ENCODE measurements at places on chromosomes 4 and X. TPM values are rescaled to one million over a fixed set of nuclear protein-coding genes. Genes with fewer than 3 reads are reported as not detected.

DNA sequence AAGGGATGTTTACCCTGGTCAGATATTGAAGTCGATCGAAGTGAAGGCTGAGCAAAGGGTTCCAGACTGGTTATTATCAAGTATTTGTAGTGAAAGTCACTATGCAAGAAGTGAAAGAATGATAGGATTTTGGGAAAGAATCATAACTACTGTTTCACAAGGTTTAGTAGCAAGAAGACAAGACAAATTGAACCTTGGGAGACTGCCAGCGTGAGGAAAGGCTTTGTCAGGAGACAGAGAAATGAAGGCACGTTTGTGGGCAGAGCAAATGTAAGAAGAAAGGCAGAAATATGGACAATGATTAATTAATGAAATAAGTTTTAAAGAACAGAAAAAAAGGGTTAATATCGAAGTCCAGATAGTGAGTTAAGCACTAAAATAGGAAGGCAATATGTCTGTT, 456.8 kb downstream of the TRIML1 start:
- no peak for DNase-seq

The GRIA2 gene
- 0.23 TPM for total RNA-seq

- DNase-seq: no peak
Measured at GRCh38 chr4:25112366-25112994, 47.8 kb downstream of the SEPSECS start.

- no peak for DNase-seq
Measured at GRCh38 chr4:4267981-4268380, 20.0 kb upstream of the TMEM128 start.

GRCh38 chr4:128358231-128358912, 70.8 kb upstream of the PGRMC2 start:
- no peak for DNase-seq

- no peak for DNase-seq
Measured at GRCh38 chrX:125203737-125204578, 115.7 kb upstream of the TEX13C start.

DNA sequence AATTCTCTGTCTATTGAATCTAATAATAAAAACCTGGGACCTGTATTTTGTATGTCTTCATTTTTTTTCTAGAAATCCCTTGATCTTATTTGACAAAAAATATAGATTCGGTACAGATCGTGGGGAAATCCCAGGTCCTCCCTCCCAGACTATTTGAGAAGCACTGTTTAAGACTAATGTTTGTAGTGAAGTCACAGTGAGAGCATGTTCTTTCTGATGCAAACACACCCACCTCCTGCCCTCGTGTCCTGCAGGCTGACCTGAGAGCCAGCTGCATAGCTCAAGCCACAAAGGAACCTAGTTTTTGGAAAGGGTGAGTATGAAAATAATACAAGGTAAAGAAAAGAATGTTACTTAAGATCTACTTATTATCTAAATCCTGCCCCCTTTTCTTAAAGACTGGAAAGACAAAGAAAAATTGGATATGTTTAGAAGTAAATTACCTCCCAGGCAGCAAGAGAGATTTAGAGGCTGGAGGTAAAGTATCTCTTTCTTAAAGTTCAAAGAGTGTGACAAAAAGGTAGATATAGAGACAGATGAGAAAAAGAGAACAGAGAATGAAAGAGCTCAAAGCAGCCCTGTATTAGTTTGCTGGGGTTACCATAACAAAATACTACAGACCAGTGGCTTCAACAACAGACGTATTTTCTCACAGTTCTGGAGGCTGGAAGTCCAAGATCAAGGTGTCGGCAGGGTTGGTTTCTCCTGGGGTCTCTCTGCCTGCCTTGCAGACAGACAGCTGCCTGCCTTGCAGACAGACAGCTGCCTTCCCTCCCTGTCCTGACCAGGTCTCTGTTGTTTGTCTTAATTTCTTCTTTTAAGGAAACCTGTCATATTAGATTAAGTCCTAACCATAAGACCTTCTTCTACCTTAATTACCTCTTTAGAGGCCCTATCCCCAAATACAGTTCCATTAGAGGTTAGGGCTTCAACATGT, 20.4 kb upstream of the DCTD start:
- no peak for DNase-seq

DNA sequence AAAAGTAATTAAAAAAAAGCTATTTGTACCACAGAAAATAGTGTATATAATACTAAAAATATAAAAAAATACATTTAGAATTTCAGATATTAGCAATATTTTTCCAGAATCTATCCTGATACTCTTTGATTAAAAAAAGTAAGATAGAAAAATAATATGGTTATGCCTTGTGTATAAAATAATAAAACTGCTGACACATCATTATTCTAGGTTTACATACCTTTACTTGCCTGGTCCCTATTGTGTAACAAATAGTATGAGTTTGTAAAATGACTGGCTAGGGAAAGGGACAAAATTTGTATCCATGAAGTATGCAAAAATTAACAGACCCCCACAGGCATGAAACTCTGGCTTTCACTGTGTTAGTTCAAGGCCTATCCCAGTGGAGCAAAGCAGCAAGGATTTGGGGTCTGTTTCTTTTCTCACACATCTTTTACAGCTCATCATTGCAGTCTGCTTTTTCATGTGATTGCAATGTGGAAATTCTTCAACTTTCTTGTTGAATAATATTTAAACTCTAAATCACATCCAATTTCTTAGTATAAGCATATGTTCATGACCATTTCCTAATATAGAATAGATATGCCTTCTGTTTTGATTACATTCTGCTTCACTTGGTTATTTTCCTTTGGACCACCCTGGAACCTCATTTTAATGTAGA, 136.7 kb upstream of the PCDH18 start:
- DNase-seq: no peak

- DNase-seq: no peak
Measured at GRCh38 chrX:115047181-115047580, 29.8 kb upstream of the IL13RA2 start.

GRCh38 chr4:167955006-167955405, 137.3 kb upstream of the ANXA10 start:
- no peak for DNase-seq

The NXF2B gene
- total RNA-seq: not detected

The CDS1 gene
- 0.12 TPM for total RNA-seq

GRCh38 chrX:123731987-123732669, 724 bp downstream of the THOC2 start:
- no peak for DNase-seq

The CCDC149 gene
- total RNA-seq: 7.7 TPM

The USP17L26 gene
- not detected for total RNA-seq

- peak; percentile 14 for DNase-seq
Measured at GRCh38 chr4:89438102-89438831, 130.7 kb upstream of the GPRIN3 start.

The HMX1 gene
- not detected for total RNA-seq

GRCh38 chr4:110216129-110216528, 17.7 kb upstream of the ELOVL6 start:
- DNase-seq: no peak

- DNase-seq: no peak
Measured at GRCh38 chr4:100302061-100303026, 112.1 kb upstream of the DDIT4L start.

- DNase-seq: no peak
Measured at GRCh38 chrX:42241421-42241820, 318.1 kb upstream of the CASK start.

DNA sequence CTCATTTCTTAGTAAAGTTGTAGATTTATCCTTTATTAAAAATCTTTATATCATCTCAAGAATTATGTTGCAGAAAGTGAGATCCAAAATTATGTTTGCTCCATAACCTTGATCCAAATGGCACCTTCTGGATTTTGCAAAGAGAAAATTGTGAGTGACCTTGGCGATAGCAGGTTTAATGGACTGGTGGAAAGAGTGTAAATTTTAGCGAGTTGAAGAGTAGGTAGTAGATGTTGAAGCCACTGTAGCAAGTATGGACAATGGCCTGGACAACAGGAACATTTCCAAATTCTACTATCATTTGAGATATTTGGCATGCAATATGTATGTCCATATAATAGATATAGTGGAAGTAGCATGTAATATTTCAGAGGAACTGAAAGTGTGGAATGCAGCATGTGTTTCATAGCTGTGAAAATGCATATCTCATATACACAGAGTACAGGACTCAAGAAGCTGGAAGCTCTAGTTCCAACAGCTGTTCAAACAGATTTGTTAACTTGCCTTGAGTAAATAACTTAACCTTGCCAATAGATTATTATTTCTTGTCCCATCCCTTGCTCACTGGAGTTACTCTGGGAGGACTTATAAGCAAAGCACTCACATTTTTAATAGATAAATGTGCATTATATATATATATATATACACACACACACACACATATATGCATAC, 152.5 kb upstream of the TLL1 start:
- DNase-seq: no peak

DNA sequence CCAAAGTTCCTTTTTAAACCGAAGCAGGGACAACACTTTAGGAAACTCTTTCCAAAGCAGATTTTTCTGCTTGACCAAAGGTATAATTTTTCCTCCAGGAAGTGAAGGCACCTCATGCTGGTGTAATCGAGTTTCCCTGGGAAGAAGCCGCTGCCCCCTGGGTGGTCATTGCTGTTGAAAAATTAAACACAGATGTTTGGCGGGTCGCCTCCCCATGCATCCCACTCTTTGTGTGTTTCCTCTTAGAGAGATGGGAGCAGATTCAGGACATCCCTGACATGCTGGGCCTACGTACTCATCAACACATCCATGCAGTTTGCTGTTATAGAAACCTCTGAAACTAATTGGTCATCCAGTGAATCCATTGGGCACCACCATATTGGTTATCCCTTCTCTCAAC, 179.2 kb upstream of the HCCS start:
- no peak for DNase-seq

The ASB9 gene
- total RNA-seq: 10.6 TPM

The SLC6A8 gene
- 17.3 TPM for total RNA-seq

- no peak for DNase-seq
Measured at GRCh38 chr4:159400558-159401225, 297.8 kb downstream of the RAPGEF2 start.

GRCh38 chr4:96035727-96036126, 195.8 kb downstream of the PDHA2 start:
- DNase-seq: peak; percentile 16

The SCD5 gene
- total RNA-seq: 28.4 TPM

GRCh38 chr4:77819404-77819842, 255 bp upstream of the CNOT6L start:
- no peak for DNase-seq

DNA sequence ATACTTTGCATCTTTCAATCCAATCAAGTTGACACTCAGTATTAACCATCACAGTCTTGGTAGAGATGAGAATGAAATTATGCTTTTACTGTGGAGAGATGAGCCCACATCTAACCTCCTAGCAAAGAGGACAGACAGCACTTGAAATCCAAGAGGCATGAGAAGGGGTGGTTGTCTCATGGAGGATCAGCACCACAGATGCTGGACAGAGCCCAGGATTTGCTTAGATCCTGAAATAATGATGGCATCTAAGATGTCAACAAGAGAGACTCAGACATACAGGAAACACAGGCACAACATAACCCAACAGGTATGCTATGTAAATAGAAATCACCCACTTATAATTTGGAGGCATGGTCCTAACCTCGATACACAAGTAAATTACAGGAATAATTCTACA, 74.3 kb upstream of the VCX2 start:
- DNase-seq: no peak

- no peak for DNase-seq
Measured at GRCh38 chrX:69305333-69306062, 140.2 kb upstream of the PJA1 start.

The GAGE12H gene
- not detected for total RNA-seq

The OPRPN gene
- not detected for total RNA-seq

- no peak for DNase-seq
Measured at GRCh38 chr4:174628191-174628590, 105.9 kb upstream of the HPGD start.

- DNase-seq: no peak
Measured at GRCh38 chrX:69028761-69029120, 136.5 kb downstream of the PJA1 start.
